Hepatocyte (in vitro differentiated cells): ENCODE measurements at places on chromosomes 2 and 18. TPM values are rescaled to one million over a fixed set of nuclear protein-coding genes. Genes with fewer than 3 reads are reported as not detected.

DNA sequence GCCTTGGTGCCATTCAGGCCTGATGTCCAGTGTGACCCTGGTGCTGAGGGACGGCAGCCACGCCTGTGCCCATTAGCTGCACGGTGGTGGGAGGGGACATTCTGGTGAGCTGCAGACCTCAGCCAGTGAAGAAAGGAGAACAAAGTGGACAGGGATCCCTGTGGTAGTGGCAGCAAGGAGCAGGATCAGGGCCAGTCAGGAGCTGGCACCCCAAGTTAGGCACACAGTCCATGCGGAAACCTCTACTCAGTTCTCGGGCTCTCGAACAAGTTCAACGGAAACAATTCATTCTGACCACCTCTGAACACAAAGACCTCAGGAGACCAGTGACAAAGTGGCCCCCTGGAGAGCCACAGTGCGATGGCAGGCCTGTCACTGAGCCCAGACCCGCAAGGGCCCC lies 30.1 kb downstream of the COA5 start:
- DNase-seq, result no peak
- H3K27ac ChIP-seq, result no peak overlapping the region
- H3K4me3 ChIP-seq, result no peak overlapping the region
- no peaks in the 10 kb centered on the region for H3K27me3 ChIP-seq
- peaks cover under 1% of the 10 kb centered on the region for H3K4me1 ChIP-seq

DNA sequence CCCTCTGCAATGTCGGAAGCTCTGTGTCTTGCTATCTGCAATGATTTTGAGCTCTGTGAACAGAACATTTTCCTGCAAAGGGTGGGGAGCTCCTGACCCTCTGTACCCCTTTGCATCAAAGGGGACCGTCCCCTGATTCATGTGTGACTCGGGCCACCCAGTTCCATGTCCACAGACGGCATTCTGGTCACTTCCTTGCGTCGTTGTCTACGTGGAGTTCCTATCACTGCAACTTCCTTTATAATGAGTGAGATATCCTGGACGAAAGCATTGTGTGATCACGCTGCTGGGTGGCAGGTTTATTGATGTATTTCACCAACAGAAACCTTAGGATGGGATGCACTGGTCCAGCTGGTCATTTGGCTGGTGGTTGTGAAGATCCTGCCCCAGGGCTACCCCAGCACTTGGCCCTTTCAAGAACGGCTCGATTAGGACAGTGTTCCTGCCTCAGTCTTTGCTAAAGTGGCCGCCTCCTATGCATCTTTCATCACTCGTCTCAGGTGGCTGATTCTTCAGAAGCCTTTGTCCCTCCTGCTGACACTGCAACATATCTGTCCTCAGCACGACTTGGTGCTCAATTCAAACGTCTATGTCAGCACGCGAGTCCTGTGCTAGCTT lies 202.7 kb downstream of the ACKR3 start:
- DNase-seq, result no peak
- H3K4me1 ChIP-seq, result peaks cover 10% of the 10 kb centered on the region
- no peak overlapping the region for H3K4me3 ChIP-seq

DNA sequence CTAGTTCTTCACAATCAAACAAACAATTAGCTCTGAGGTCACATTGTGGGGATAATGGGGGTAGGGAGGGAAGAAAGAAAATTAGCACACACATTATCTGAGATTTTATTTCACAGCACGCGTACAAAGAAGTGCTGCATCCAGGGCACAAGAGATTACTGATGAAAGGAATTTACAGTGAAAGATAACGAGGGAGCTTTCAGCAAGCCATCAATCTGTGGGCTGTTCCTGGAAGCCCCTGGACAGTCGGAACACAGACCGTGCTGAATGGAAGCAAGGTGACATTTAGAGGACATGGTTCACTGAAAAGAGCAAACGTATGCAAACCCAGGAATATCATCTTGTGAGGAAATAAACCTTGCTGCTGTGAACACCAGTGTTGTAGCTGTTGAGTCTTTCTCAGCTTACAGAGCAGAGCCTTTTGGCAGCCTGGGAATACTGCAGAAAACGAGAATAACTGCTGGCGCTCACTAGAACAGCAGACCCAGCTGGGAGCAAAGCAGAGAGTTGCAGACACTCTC lies 63.2 kb downstream of the SCG2 start:
- no peaks in the 10 kb centered on the region for H3K36me3 ChIP-seq
- peak overlapping the region; percentile 47 for H3K27ac ChIP-seq
- peaks cover 21% of the 10 kb centered on the region for H3K4me1 ChIP-seq
- no peak overlapping the region for H3K4me3 ChIP-seq
- peak; percentile 26 for DNase-seq
- H3K27me3 ChIP-seq, result no peaks in the 10 kb centered on the region

DNA sequence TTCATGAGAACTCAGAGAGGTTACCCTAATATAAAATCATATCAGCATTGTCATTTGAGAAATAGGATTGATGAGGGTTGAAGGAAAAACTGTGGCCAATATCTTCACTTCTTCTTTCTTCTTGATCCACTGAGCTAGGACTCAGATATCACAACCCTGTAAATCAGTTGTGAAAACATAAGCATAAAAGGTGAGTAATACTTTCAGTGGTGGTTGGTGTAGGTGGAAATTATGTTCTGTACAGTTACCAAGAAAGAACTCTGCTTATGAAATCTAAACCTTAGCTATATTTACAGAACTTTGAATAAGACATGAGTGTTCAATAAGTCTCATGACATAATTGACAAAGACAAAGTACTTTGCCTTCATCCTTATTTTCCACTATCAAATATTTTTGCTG lies 56.3 kb downstream of the PAX3 start:
- DNase-seq, result no peak
- H3K27ac ChIP-seq, result no peak overlapping the region
- H3K4me1 ChIP-seq, result peaks cover 13% of the 10 kb centered on the region
- H3K4me3 ChIP-seq, result no peak overlapping the region
- H3K27me3 ChIP-seq, result peaks cover 83% of the 10 kb centered on the region
- no peaks in the 10 kb centered on the region for H3K36me3 ChIP-seq

- no peak for DNase-seq
- no peaks in the 10 kb centered on the region for H3K27me3 ChIP-seq
- H3K27ac ChIP-seq, result no peak overlapping the region
- H3K36me3 ChIP-seq, result no peaks in the 10 kb centered on the region
- no peaks in the 10 kb centered on the region for H3K4me1 ChIP-seq
Observed at GRCh38 chr2:162028511-162028910, 45.5 kb downstream of the DPP4 start.

- H3K4me1 ChIP-seq, result no peaks in the 10 kb centered on the region
- H3K4me3 ChIP-seq, result no peak overlapping the region
- H3K27ac ChIP-seq, result peak overlapping the region; percentile 19
- no peaks in the 10 kb centered on the region for H3K36me3 ChIP-seq
- H3K27me3 ChIP-seq, result no peaks in the 10 kb centered on the region
Observed at GRCh38 chr2:133666621-133667020, 98.4 kb upstream of the NCKAP5 start.

- no peaks in the 10 kb centered on the region for H3K27me3 ChIP-seq
- no peak overlapping the region for H3K27ac ChIP-seq
- DNase-seq, result no peak
- H3K36me3 ChIP-seq, result no peaks in the 10 kb centered on the region
Observed at GRCh38 chr18:5144629-5145028, 52.4 kb downstream of the AKAIN1 start.

DNA sequence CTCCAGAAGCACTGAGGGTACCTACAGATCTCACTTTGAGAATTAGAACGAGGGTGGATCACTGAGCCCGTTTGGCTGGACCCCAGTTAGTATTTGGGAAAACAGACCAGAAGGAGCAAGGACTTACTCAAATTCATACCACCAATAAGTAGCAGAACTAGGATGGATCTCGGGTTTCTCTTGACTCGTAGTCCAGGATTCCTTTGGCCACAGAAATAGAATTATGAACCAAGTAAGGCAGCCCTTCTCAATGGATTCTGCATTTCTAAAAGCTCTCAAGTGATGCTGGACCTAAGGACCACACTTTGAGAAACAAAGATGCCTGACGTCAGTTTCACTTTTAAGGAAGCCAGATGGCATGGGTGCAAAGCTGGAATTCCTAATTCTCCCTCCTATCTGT lies 153.0 kb downstream of the KLHL29 start:
- H3K4me3 ChIP-seq, result no peak overlapping the region
- H3K36me3 ChIP-seq, result no peaks in the 10 kb centered on the region
- H3K27me3 ChIP-seq, result no peaks in the 10 kb centered on the region
- no peak for DNase-seq

DNA sequence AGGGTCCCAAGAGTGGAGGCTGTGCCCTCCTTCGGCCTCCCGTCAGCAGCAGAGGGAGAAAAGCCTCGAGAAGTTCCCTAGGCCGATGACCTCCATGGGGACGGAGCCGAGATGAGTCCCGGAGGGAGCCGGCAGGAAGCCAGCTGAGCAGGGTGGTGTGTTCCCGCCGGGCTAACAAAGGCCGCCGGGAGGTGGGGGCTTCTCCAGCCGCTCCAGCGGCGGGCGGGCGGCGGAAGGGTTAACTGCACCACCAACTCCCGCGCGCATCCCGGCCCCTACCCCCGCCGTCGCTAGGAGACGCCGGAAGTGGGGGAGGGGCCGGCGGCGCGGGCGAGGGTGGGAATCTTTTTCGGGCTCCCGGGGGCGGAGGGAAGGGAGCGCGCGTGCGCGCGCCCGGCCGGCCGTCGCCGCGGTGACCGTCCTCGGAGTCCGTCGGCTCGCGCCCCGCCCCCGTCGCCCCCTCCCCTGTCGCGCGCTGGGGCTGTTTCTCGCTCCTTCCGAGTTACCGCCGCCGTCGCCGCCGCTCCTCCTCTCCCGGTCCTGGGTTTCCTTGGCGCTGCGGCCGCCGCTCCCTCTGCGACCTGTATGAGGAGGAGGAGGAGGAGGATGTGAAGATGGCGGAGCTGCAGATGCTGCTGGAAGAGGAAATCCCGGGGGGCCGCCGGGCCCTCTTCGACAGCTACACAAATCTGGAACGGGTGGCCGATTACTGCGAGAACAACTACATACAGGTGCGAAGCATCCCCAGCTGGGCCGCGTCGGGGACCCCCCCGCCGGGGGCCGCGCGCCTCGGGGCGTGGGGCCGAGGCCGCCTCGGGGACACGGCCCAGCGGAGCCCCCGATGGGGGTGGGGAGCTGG lies at the start of gene ABI2:
ABI2 (plus strand) TSS at position 494 of the 859 bp plus-strand sequence; CDS start at position 615, 121 bp downstream.
- H3K27ac ChIP-seq, result peak within 1 kb of the TSS; percentile 96
- H3K36me3 ChIP-seq, result no peaks in the 10 kb centered on the region
- DNase-seq, result peak; percentile 94
- H3K4me1 ChIP-seq, result peaks cover 9% of the 10 kb centered on the region

DNA sequence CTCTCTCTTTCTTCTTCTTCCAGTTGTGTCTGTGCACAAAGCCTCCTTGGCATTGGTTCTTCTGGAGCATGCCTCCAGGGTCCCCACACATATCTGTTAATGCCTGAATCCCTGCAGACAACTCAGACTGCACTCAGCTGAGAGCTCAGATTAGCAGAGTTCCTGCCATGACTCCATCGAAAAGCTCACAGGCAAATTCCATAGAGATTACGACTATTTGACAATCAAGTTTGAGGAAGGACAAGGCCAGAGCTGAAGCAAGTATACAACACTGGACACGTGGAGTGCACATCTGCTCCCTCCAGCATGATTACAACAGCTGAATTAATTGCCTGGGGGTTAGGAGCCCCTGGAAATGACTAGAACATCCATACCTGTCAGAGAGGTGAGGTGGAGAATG lies 190.7 kb downstream of the INSIG2 start:
- no peak overlapping the region for H3K4me3 ChIP-seq
- H3K27ac ChIP-seq, result no peak overlapping the region
- H3K27me3 ChIP-seq, result peaks cover 3% of the 10 kb centered on the region
- no peaks in the 10 kb centered on the region for H3K4me1 ChIP-seq
- H3K36me3 ChIP-seq, result no peaks in the 10 kb centered on the region
- no peak for DNase-seq

DNA sequence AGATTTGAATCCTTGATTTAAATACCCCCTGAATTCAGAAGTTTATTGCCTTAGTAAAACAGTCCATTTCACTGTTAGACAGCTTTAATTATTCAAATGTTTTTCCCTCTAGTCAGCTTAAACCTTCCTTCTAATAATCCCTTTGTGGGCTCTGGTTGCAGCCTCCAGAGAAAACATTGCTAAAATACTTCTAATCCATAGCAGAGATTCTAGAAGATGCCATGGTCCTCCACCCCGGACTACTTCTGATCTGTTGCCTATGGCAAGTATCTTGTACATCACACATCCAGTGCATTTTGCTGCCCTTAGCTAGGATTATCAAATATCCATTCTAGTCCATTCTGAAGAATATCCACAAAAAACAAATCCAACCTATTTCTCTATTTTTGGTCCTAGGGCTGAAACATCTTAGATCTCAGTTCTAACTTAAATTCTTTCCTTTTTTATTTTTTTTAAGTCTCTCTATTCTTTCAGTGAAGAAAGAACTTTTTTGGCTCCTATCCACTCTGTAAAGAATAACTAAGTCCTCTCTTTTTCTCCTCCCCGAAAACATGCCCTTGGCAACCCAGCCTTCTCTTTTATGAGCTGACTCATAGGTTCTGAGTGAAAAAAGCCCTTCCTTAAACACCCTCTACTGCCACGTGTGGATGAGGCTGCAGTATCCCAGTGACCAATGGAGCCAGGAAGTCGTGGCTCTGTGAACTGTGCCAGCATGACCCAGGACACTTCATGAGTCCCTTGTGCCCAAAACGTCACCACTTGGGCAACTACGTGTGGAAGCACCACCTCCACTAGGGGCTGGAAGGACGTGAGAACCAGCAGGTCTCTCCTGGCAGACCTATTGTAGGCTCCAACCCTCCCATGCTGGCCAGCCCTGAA lies 349.8 kb downstream of the TNS1 start:
- H3K36me3 ChIP-seq, result no peaks in the 10 kb centered on the region

Gene TOGARAM2
- 0.47 and 0.92 TPM in 2 replicates for total RNA-seq

DNA sequence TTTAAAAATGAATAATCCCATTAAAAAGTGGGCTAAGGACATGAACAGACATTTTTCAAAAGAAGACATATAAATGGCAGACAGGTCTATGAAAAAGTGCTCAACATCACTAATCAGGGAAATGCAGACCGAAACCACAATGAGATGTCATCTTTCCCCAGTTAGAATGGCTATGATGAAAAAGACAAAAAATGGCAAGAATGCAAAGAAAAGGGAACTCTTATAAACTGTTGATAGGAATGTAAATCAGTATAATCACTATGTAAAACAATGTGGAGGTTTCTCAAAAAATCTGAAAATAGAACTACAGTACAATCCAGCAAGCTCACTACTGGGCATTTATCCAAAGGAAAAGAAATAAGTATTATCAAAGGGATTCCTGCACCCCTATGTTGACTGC lies 169.2 kb downstream of the METTL4 start:
- H3K4me1 ChIP-seq, result no peaks in the 10 kb centered on the region
- H3K4me3 ChIP-seq, result no peak overlapping the region
- no peak overlapping the region for H3K27ac ChIP-seq
- DNase-seq, result no peak
- no peaks in the 10 kb centered on the region for H3K27me3 ChIP-seq
- no peaks in the 10 kb centered on the region for H3K36me3 ChIP-seq

Gene PSD4
- 22.6 and 26.5 TPM in 2 replicates for total RNA-seq

Gene C2orf66
- 0.07 TPM in 1 of 2 replicates, not detected in the other for total RNA-seq

- DNase-seq, result no peak
- no peak overlapping the region for H3K27ac ChIP-seq
- no peak overlapping the region for H3K4me3 ChIP-seq
- H3K4me1 ChIP-seq, result no peaks in the 10 kb centered on the region
- H3K36me3 ChIP-seq, result no peaks in the 10 kb centered on the region
- H3K27me3 ChIP-seq, result no peaks in the 10 kb centered on the region
Observed at GRCh38 chr2:103459283-103459682, 697.5 kb downstream of the TMEM182 start.

Gene KCNJ3
- total RNA-seq, result 0.88 and 3.0 TPM in 2 replicates

- H3K27me3 ChIP-seq, result no peaks in the 10 kb centered on the region
- no peaks in the 10 kb centered on the region for H3K4me1 ChIP-seq
- H3K4me3 ChIP-seq, result no peak overlapping the region
- no peaks in the 10 kb centered on the region for H3K36me3 ChIP-seq
- no peak for DNase-seq
- H3K27ac ChIP-seq, result no peak overlapping the region
Observed at GRCh38 chr2:222703886-222704285, 32.4 kb downstream of the MOGAT1 start.
